ENCODE measurements at places on chromosomes 2 and 18.

GRCh38 chr2:46858702-46859090, 56.9 kb downstream of the MCFD2 start:
- DNase-seq: peak; percentile 98

DNA sequence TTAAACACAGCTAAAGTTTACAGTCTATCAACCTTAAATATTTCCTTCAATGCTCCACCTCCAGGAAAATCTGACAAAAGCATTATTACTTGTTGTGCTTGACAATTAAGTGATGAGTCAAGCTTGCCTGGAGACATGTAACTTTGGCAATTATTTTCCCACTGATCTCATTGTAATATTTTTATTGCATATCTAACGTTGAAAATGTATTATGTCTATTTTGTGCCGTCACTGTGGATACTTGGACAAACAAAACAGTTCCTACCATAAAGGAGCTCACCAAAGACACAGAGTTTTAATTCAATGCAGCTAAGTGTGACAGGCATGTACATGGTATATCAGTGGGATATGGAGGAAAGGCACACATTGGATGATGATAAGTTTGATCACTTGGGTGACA, 24.7 kb downstream of the RNF103 start:
- DNase-seq: no peak

DNA sequence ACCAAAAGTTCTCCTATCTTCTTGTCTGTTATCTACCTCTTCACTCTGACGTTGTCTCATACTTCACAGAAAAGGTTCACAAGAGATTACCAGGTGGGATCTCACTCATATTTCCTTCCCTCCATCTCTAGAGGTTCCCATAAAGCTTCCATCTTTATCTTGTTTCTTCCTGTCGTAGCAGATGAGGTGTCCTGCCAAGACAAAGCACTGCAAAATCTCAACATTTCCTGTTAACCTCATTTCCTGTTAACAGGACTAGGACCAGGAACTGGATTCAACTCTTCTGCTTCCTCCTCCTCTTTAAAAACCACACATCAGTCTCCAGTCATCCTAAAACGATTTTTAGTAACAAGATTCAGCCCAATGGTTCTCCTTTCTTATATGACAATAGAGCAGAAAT, 512.8 kb upstream of the NRP2 start:
- no peak for DNase-seq

- peak; percentile 12 for DNase-seq
Measured at GRCh38 chr2:218788529-218789255, 6.7 kb downstream of the CYP27A1 start.

DNA sequence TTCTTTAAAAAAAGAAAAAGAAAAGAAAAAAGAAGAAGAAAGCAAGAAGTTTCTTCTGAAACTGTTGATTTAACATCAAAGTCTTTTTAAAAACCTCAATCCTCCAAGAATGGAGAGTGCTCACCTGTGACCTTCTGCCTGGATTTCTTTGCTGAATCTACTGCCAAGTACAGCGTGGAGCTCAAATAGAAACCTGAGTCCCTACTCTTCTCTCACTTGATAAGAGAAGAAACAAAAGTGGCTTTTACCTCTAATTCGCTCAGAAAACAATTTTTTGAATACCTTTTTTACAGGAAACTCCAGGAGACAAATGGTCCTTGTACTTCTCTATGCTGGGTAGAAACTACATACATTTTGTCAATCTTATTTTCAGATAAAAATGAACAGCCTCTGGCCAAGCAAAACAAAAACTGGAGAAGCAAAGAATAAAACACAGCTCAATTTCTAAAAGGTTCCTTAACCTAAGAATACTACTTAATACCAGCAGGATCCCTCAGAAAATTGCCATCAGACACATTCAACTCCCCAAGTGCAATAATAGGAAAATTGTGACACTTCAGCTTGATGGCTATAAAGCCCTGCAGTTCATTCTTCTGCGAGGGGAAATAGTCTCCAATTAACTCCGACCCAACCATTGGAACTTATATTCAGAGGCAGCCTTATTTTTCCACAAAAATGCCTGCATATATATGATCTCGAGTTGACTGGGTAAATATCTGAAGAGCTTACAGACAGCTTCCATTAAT, 85.8 kb downstream of the GRB14 start:
- DNase-seq: no peak
